Occipital lobe (tissue), 3 donors: ENCODE measurements at places on chromosomes 5 and 9. TPM values are rescaled to one million over a fixed set of nuclear protein-coding genes. Genes with fewer than 3 reads are reported as not detected.

NMUR2 gene
- total RNA-seq, result not detected

NRARP gene
- 3.6 TPM for total RNA-seq

PCDHGB1 gene
- 7.8 TPM for total RNA-seq

DNA sequence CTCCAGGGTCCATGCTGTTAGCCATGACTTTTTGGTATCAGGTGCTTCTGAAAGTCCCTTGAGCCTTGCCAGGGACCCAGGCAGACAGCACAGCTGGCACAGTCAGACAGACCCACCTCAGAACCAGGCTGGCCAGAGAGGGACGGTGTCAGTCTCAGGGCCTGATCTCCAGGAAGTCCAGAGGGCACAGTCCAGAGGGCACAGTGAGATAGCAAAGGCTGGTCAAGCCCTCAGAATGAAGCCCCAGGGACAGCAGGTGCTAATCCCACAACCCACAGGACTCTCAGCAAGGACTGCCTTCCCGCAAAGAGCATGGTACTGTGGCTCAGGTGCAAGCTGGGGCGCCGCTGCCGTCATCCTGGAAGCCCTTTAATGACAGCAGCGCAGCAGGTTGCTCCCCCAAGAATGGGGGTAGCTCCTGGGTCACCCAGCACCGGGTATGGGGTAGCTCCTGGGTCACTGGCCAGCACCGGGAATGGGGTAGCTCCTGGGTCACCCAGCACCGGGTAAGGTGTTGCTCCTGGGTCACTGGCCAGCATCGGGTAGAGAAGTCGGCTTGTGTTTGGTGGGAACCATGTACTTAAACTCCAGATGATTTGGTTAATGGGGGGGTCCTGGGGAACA is 105.6 kb upstream of the PHYKPL start:
- no peak for DNase-seq

- no peak for DNase-seq
Observed at GRCh38 chr9:27304521-27304920, 7.6 kb upstream of the EQTN start.

- no peak for DNase-seq
Observed at GRCh38 chr5:979100-979817, 29.3 kb upstream of the NKD2 start.

DNA sequence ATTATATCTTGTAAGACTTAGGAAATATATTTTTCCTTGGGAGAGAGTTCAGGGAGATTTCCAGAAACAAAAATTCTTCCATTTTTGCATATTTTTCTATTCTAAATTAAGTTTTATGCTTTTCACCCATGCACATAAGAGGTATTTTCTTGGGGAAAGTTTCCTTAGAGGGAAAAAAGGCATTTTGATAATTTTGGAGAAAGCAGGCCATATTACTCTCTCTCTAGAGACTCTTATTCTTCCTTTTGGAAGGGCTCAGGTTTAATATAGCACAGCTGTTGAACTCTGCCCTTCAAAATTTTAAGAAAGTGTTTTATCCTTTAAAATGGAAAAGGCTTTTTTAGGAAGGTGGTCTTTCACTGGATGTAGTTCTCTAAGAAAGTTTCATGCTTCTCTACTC is 8.0 kb downstream of the NDUFS4 start:
- no peak for DNase-seq

- DNase-seq, result no peak
Observed at GRCh38 chr5:50759526-50760270, 93.3 kb downstream of the PARP8 start.

DNA sequence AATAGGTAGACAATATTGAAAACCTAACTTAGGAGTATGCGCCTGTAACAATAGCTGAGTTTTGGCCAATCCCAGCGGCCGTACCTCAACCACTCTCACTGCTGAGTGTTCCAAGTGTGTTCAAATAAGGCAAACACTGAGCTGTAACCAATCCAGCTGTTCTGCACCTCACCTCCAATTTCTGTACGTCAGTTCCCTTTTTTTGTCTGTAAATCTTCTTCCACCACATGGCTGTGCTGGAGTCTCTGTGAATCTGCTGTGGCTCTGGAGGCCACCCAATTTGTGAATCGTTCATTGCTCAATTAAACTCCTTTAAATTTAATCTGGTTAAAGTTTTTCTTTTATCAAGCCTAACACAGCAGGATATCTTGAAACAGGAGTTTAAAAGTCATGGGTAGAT is 116.3 kb downstream of the SLC28A3 start:
- DNase-seq, result no peak

GRCh38 chr9:122827761-122828093 is 661 bp downstream of the PDCL start:
- no peak for DNase-seq
